ENCODE measurements at places on chromosomes 3 and 15.
A peak's percentile ranks its signal among the peaks of the same experiment; 100 is the strongest.

DNA sequence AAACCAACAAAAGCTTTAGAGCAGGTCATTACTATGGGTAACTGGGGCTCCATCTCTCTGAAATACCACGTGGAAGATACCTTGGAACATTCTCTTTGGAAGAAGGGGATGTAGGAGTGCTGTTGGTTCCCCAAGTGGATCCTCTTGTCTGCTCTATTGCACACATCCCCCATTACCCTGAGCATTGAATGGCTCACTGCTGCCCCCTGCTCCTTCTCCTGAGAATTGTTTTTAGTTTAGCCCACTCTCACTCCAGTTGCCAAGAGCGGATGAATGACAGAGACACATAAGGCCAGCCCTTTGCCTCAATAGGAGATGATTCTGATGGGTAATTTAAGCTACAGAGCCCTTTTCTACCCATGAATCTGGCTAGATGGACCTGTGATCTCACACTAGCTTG, 135.6 kb upstream of the SUCLG2 start:
- no peak for DNase-seq

DNA sequence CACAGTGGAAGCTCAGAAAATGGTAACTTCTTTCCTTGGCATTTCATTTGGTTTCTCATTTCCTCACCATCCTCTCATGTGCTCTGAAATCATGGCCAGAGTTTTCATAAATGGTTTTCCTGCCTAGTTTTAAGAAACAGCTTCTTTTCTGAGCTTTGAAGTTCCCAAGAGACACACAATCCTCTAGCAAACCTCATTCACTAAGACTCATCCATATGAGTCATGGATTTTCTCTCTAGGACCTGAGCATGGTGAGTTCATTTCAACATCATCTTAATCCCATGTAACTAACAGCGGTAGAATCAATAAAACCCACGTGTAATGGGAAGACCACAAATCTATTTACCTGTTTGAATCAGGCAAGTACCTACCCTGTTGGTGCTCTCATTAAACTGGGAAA, 274.5 kb upstream of the LRTM1 start:
- no peak for DNase-seq

DNA sequence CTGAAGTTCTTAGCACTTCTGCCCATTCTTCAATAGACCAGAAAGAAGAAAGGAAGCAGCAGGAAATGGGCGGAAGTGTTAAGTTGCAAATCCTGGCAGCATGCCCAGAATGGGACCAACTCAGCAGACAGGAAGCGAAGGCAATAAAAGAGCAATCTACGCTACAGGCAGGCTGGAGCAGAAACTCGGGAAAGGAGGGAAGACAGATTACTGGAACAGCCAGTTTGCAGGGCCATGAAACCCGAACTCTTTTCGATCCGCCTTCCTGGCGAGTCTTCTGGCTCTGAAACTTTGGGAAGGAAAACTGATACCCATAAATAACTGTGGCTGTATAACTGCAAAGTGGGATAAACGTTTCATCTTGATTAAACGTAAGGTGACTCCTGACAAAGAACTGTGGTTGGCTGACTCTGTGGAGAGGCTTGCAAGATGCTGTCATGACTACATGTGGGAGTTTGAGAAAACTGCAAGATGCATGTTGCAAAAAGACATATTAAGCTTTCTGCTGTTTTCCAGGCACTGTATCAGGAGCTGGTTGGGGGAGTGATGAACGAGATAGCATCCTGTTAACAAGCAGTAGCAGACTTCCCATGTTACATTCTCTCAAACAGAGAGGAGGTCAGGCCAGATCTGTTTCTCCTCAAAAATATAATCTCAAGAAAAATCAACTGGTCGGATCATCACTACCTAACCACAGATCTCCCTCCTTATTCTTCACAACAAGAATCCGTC, 67.8 kb downstream of the FMN1 start:
- DNase-seq, result no peak

DNA sequence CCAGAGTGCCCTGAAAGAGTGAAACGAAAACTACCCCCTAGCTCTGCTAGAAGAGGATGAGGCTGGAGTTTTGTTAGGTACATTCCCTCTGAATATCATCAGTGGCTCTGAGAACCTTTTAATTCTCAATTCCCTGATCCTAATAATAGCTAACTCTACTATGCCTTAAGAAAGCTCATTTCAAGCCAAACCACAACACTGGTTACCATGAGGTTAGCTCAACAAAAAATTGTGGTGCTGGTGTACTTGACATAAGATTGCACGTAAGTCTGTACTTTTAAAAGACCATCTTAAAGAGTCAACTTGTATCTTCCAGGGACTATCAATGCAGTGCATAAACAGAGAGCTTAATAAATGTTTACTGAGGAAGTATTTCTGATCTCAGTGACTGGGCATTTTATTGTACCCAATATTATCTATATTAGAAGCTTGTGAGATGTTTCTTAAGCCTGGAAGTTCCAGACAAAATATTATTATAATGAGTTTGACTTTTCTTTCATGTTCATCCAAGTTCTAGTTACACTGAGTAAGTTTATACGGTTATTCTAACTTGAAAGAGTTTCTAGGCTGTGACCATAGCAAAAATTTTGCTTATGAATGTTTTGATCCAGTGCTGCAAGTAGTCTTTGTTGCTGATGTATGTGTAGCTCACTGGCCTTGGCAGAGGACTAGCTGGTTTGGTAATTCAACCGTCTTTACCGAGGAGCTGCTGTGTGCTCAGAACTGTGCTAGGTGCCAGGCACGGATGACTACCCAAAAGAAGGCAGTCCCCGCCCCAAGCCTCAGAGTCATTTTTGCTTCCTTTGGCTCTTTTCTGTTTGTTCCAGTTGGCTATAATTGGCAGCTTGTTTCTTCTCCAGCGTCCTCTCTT, 334.4 kb upstream of the TRIM42 start:
- DNase-seq, result no peak

- peak; percentile 1 for DNase-seq
Measured at GRCh38 chr3:80643421-80643820, 875.6 kb upstream of the ROBO1 start.

- no peak for DNase-seq
Measured at GRCh38 chr3:159818997-159819500, 169.6 kb upstream of the IL12A start.
